Bone marrow (tissue), 2 donors: ENCODE measurements at places on chromosomes 16 and 17.

DNA sequence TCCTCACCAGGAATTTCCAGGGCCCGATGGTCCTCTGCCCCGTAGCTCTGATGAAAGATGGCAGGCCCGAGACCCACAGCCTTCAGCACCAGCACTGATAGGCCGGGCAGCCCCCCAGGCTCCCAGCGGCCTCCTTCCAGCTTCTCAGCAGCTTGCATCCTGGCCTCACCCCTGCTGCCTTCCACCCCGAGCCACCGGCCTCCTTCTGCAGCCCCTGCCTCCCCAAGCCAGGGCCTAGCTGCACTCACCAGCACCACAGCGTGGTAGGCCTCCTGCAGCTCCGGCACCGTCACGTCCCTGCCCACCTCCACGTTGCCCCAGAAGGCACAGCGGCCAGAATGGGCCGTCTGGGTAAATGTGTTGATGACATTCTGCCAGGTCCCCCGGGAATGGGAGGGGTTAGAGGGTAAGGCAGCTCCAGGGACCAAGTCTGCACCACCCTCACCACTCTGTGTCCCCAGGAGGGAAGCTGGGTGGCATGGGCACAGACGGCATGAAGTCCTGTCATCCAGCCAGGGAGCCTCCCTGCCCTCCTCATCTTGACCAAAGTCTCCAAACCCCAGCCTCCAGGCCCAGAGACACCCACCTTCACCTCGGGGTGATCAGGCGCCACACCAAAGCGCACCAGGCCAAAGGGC, 6.5 kb downstream of the FDXR start:
- no peak for DNase-seq

GRCh38 chr16:11736903-11737302, 5.8 kb downstream of the TXNDC11 start:
- DNase-seq, result no peak

- no peak for DNase-seq
Observed at GRCh38 chr17:4560421-4560820, at the start of gene GGT6. Gene GGT6 (minus strand): TSS chr17:4560577. CDS start chr17:4560521, 56 bp downstream.

DNA sequence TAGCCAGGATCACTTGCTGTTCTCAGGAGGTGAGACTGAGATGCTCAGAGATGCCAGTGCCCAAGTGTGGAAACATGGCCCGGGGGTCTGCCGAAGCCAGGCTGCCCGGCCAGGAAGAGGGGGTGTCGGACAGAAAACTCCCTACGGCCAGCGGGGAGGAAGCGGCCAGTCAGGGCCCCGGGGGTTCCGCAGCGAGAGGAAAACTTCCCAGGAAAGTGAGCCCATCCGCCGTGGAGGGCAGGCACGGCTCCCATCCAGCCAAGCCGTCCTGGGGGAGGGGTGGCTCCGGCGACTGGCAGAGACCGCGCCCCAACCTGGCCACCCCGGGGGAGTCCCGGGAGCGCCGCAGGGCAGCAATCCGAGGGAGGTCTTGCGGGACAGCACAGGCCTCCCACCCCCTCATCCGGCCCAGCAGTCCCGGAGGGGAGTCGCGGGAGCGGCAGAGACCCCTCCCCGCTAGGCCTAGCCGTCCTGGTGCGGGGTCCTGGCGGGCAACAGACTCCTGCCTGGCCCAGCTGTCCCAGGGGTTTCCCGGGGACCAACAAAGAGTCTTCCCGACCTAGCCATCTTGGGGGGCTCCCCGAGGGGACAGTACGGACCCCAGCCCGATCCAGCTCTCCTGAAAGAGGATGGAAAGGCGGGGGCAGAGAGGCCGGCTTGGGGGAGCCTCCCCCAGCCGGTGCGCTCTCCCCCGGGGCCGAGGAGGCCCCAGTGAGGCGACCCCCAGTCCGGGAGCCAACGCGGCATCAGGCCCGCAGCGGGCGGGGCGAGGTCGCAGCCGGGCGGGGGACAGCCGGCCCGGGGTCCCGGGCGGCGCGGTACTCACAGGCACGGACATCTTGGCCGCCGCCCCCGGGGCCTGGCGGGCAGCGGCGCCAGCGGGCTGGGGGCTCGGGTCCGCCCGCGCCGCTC, 13.8 kb upstream of the BCAR1 start:
- no peak for DNase-seq

GRCh38 chr16:1953734-1954133, 755 bp downstream of the RPL3L start:
- no peak for DNase-seq

DNA sequence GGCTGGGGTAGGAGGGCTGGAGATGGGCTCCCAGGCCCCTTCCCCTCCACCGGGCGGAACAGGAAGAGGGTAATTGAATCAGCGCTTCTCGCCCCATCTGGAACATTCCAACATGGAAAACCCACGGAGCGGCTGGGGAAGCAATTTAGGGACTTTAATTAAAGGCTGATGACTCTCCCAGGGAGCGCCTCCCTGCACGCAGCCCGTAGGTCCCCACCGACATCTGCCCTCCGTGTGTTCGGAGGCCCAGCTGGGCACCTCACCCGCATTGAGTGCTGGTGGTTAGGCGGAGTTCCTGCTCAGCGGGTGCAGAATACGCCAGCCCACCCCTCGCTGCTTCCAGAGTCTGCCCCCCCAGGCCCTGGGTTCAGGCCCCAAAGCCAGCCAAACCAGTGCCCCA, 10.0 kb downstream of the HS3ST6 start:
- no peak for DNase-seq

DNA sequence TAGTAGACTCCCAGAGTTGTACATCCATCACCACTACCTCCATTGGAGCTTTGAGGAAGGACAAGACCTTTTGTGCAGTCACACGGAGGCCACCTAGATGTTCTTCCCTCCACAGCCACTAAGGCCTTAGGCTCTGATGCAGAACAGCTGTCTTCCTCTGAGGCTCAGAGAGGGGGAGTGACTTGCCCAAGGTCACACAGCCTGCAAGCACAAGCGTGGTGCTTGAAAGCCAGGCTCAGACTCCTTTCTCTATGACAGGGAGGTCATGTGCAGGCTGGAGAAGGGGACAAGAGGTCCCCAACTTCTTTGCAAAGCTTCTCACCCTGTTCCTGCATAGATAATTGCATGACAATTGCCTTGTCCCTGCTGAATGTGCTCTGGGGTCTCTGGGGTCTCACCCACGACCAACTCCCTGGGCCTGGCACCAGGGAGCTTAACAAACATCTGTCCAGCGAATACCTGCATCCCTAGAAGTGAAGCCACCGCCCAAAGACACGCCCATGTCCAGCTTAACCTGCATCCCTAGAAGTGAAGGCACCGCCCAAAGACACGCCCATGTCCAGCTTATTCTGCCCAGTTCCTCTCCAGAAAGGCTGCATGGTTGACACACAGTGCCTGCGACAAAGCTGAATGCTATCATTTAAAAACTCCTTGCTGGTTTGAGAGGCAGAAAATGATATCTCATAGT, 12.7 kb downstream of the SCGB1C2 start:
- no peak for DNase-seq

DNA sequence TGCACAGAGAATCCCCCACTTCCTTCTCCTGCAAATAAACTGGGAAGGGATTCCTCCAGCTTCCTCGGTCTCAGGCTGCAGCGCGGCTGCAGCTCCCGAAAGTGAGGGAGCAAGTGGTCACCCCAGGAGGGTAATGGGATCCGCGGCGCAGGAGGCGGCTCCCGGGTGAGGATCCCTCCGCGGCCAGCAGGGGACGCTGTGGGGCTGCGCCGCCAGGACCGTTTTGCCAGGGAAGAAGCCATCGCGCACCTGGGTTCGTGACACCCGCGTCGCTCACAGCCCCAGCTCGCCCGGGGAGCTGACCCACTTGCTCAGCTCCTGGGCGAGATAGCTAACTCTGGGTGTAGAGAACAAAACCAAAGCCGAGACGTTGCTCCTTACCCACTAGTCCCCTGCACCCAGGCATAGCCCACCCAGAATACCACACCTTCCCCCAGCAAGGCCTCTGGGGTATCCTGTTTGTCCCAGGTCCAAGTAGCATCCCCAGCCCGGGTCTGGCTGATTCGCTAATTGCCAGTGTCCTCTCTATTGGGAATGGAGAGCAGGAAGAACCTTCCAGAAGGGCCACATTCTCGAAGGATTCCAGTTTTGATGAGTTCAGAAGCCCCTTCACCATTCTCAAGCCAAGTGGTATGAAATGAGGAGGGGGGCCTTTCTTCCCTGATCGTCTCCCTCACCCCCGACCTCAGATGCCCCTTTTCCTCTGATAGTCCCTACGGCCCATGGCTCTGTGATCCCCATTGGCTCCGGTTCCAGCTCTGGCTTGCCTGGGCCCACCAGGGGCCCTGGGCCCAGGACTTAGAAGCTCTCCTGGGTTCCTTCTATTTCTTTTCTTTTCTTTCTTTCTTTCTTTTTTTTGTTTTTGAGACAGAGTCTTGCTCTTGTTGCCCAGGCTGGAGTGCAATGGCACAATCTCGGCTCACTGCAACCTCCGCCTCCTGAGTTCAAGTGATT, 14.1 kb downstream of the CYGB start:
- DNase-seq, result peak; percentile 56

DNA sequence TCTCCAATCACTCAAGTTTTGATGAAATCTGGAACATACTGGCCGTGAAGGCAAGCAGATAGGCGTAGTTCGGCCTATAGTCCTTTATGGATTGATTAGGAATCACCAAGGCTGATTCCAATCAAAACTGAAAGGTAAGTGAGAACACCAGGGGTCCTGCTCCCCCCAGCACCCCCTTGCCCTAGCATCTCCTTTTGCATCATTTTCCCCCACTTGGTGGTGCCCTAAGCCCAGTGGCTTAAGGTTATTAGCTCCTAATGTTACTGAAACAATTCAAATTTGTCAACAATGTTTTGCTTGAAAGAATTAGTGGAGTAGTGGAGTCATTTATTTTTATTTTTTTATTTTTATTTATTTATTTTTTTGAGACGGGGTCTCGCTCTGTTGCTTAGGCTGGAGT, 4.9 kb downstream of the SLFN14 start:
- no peak for DNase-seq

DNA sequence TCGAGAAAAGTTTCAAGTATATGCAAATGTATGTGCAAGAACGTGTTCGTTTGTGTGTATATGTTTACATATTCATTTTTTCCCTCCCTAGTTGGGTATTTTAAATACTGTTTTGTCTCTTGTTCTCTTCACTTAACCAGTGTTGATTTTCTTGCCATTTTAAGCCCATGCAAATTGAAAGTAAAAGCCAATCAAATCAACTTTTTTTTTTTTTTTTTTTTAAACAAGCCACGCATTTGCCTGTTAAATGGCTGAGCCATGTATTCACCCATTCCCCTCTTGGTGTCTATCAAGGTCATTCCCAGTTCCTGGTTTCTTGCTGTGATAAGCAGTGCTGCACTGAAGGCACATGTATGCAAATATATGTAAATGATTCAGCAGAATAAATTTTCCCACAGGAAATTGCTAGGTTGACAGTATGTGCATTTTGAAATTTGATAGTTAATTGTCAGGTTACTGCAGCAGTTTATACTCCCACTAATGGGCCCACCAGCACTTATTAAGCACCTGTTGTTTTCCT, 12.2 kb downstream of the ABCC1 start:
- DNase-seq, result no peak

GRCh38 chr16:54817432-54817831, 113.2 kb upstream of the IRX5 start:
- no peak for DNase-seq

DNA sequence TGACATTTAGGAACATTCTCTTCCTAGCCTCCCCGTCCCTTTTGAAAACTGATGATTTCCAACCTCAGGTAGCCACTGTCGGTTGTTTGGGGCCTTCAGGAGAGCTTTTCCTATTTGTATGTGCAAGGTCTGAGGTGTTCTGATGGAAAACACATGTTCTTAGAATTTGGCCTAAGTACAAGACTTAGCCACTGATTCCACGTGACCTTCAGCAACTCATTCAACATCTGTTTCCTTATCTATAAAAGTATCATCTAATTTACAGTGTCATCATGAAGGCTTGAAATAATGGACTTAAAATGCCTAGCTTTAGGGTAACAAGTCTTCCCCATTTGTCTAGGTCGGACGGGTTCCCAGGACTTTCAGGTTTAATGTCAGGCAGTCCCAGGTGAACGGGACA, 259.3 kb downstream of the SOX9 start:
- no peak for DNase-seq

GRCh38 chr17:28612531-28612930, 1.5 kb downstream of the RSKR start:
- DNase-seq, result no peak

- DNase-seq, result peak; percentile 84
Observed at GRCh38 chr17:350706-351448, 1.7 kb downstream of the RPH3AL start.

GRCh38 chr16:20383106-20384029, 21.2 kb downstream of the PDILT start:
- peak; percentile 20 for DNase-seq

DNA sequence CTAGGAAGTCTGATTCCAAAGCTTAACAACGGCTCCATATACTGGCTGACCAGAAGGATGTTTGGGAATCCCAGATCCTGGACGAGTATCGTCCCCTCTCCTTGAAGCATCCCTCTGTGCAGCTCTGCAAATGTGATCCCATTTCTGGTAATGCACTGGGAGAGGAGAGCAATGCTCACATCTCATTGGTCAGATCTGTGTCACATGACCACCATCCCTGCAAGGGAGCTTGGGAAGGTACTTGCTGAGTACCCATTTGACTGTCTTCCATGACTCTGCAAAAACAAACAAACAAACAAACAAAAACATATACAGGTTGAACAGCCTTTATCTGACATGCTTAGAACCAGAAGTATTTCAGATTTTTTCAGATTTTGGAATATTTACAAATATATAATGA, 41.9 kb upstream of the KDM8 start:
- DNase-seq, result no peak

DNA sequence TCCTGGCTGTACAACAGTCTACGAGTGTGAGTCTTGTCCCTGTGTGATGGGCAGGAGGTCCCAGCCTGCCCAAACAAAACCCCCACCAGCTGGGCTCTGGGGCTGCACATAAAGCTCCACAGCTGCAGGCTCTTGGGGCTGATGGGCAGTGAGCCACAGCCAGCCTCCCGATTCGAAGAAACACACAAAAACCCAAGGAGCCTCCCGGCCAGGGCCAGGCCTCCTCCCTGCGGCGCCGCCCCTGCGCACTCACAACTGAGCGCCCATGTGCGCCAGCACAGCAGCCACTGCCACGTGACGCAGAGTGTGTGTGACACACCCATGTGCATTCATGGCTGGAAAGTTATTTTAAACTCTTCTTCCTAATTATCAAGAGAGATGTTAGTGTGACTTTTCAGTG, 30.6 kb upstream of the FAAP100 start:
- no peak for DNase-seq

- DNase-seq, result no peak
Observed at GRCh38 chr17:64315032-64315490, 52.0 kb upstream of the TEX2 start.

DNA sequence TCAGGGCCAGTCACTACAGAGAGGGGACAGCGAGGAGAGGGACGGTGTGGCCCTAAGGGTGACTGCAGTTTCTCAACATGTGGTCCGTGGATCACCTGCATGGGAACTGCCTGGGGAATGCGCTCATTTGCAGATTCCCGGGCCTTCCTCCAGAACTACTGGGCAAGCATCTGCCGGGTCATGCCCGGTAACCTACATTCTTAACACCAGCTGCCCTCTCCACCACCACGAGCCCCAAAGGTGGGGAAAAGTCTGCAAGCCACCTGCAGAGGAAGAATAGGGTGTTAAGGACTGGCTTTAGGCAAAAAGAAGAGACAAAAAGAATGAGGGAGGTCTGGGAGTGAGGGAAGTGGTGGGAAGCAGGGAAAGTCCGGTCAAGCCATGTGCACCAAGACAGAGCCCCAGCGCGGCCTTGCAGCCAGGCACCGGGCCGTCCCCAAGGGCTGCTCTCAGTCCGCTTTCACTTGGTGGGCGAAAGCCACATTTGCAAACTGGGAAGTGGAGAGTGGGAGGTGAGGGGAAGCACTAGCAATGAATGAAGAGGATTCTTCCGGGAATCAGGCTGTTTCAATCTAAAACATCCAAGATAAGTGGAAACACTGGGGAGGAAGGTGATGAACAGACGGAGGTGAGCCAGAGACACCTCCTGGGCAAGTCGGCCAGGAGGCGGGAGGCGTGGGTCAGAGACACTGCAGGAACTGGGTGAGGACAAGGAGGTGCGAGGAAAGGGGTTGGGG, 70.3 kb downstream of the N4BP1 start:
- DNase-seq, result no peak
